ENCODE measurements at places on chromosomes 3 and 15.

GRCh38 chr3:74288761-74289160 lies 325.7 kb downstream of the CNTN3 start:
- no peak for DNase-seq

DNA sequence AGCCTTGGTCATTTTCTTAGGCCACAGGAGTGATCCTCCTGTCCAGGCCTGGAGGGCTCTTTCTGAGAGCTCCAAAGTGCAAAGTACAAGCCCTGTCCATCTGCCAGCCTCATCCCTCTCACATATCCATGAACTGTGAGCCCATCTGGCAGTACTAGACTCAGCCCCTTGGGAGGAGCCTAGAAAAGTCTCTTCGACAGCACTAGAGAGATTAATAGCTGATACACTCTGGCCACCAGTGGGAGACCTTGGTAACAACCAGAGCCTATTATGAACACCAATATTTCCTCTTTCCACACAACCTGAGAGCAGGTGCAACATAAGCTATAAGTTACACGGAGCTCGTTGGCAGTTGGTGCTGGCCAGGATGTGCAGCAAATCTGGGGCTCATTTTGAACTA lies 59.5 kb upstream of the DCLK3 start:
- DNase-seq = no peak

DNA sequence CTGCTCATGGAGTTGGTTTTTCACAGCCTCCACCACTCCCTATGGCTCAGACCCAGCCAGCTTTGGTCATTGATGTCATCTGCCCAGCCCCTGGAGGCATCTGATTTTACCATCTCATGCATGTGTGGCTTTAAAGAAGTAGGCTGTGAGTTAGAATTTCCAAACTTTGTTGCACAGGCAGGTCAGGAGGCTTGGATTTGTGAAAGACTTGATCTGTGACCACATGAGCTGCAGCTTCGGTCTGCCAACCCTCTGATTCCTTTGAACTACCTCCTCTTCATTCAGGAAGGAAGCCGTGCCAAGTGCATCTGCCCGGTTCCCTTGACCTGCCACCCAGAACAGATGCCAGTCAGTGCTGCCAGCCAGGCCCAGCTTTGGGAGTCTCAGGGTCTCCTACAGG lies 9.2 kb downstream of the CTXND1 start:
- no peak for DNase-seq

DNA sequence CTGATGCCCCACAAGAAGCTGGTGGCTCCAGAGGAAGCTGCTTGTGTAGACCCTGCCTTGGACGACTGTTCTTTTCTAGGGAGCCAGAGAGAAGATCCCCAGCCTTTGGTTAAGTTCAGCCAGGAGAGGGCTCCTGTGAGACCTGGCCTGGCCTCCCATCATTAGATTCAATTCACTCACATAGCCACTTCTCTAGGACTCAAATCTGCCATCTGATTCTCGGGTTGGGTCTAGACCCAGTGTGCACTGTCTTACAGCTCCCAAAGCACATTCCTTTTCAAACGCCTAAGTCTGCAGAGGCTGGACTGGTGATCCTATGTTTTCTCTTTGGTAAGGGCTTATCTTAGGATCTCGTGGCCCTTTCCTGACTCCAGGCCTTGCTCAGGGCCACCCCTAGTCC lies 81.7 kb upstream of the NPHP3 start:
- DNase-seq = no peak

- no peak for DNase-seq
Observed at GRCh38 chr3:171615281-171615680, 155.1 kb upstream of the TNIK start.

DNA sequence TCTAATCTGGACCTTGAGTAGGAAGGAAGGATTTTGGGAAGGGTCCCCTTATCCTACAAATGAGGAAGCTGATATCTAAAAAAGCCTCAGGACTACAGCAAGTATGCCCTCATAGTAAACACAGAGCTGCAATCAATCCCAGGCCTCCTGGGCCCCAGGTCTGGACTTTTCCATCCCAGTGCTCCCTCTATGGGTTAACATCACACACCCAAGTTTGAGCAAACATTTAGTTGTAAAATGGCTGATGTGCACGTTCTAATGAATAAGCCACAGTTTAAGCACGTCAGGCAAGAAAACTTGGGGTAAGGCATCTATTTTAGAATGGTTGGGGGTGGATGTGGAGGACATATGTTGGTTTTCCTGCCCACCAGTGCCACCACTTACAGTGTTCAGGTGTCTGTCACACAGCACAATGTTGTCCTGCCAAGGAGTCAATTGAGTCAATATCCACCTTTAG lies 44.3 kb upstream of the UBE2E1 start:
- no peak for DNase-seq

Data from stimulated activated CD4-positive, alpha-beta T cell treated with anti-CD3 and anti-CD28 coated beads, Interleukin-4, amount 100 ng/mL, for 48 hours (primary cell).